Stimulated activated naive B cell treated with anti-CD40 and anti-IgM and Interleukin-4, amounts not matched to agents 10 μg/mL and 1 μg/mL and 100 μg/mL, for 72 hours (primary cell): ENCODE measurements at places on chromosomes 12 and 14.

GRCh38 chr14:31529053-31529452 is 32.2 kb upstream of the NUBPL start:
- H3K4me3 ChIP-seq, result no peak overlapping the region
- no peaks in the 10 kb centered on the region for H3K27me3 ChIP-seq
- DNase-seq, result no peak
- no peaks in the 10 kb centered on the region for H3K4me1 ChIP-seq

- no peak overlapping the region for H3K27ac ChIP-seq
- no peak overlapping the region for H3K4me3 ChIP-seq
- DNase-seq, result no peak
- no peaks in the 10 kb centered on the region for H3K36me3 ChIP-seq
- no peaks in the 10 kb centered on the region for H3K4me1 ChIP-seq
Measured at GRCh38 chr12:24431872-24432271, 482.4 kb upstream of the SOX5 start.

- H3K36me3 ChIP-seq, result no peaks in the 10 kb centered on the region
- DNase-seq, result no peak
- H3K27ac ChIP-seq, result no peak overlapping the region
- H3K4me1 ChIP-seq, result no peaks in the 10 kb centered on the region
- H3K27me3 ChIP-seq, result no peaks in the 10 kb centered on the region
Measured at GRCh38 chr12:85016413-85016812, 19.7 kb downstream of the TSPAN19 start.

DNA sequence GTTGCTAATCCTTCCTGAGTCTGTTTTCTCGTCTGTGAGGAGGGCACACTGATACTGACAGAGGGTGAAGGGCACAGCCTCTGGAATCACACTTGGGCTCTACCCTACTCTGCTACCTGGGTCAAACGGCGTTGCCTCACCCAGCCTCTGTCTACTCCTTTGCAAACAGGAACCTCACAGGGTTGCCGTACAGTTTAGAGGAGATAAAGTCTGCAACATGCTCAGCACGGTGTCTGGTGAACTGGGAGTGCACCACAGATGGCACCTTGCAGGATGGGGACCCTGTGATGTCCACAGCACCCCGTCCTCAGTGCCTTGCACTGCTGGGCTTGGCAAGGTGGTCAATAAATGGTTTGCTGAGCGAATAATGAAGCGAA is 38.3 kb downstream of the TESC start:
- no peak for DNase-seq
- H3K36me3 ChIP-seq, result no peaks in the 10 kb centered on the region
- H3K4me3 ChIP-seq, result no peak overlapping the region
- peaks cover 18% of the 10 kb centered on the region for H3K4me1 ChIP-seq
- no peak overlapping the region for H3K27ac ChIP-seq

GRCh38 chr12:14950421-14950820 is 11.0 kb downstream of the ARHGDIB start:
- H3K4me3 ChIP-seq, result peak overlapping the region; percentile 12
- no peaks in the 10 kb centered on the region for H3K27me3 ChIP-seq
- H3K4me1 ChIP-seq, result peaks cover 58% of the 10 kb centered on the region
- no peak for DNase-seq
- H3K27ac ChIP-seq, result peak overlapping the region; percentile 99

GRCh38 chr14:52086711-52087110 is 17.9 kb upstream of the NID2 start:
- H3K27ac ChIP-seq, result no peak overlapping the region
- peaks cover 19% of the 10 kb centered on the region for H3K27me3 ChIP-seq
- no peak overlapping the region for H3K4me3 ChIP-seq
- no peak for DNase-seq
